ENCODE measurements at places on chromosomes 2 and 18. TPM values are rescaled to one million over a fixed set of nuclear protein-coding genes. Genes with fewer than 3 reads are reported as not detected.

- peak; percentile 51 for DNase-seq
Observed at GRCh38 chr2:232633413-232634205, at the start of gene EFHD1. EFHD1 (plus strand) TSS chr2:232633604; CDS start chr2:232633705, 101 bp downstream.

GRCh38 chr2:184053326-184053725, 545.0 kb upstream of the ZNF804A start:
- DNase-seq: peak; percentile 34

DNA sequence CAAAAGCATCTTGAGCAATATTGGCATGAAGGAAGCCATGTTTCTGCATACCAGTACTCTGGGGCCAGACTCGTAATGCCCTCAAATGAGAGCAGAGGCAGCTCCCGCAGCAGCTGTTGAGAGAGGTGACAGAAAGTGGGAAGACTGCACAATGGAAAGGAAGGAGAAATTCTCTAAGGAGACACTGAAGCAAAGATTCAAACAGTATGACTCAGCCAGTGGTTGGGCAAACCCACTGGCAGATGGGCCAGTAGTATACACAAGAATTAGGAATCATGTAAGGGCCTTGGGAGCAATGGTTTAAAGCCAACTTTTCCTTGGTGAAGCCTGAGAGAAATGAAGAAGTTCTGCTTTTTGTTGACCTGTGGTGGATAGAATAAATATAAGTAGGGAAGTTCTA, 2092.7 kb upstream of the PIK3C3 start:
- no peak for DNase-seq

GRCh38 chr18:3867864-3868311, 417.9 kb downstream of the TGIF1 start:
- DNase-seq: no peak

DNA sequence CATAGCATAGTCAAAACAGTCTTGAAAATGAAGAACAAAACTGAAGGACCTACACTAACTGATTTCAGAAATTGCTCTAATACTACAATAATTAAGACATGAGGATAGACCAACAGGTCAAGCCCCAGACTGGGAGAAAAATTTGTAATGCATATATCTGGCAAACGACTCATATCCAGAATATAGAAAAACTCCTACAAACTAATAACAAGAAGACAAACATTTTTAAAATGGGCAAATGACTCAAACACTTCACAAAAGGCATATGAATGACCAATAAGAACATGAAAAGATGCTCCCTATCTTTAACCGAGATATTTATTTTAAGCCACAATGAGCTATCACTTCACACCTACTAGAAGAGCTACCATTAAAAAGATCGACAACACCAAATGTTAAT, 14.2 kb downstream of the TGFBRAP1 start:
- DNase-seq: no peak

DNA sequence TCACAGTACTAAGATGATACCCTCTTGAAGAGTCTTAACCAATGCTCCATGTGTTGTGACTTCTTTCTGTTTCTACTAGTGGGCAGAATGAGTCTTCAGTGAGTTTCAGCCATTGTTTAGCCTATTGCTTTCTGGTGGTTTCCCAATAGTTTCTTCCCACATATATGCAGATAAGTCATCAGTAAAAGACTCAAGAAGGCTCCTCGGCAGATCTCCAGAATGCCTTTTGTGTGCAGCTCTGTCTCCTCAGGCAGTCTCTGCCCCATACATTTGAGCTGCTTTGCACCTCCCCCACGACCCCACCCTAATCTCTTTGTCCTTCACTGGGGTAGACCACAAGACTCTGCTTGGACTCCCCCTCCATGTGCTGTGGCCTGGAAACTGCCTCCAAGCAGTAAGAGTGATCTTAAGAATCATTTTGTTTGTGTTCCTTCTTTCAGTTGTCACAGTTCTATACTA, 71.6 kb upstream of the CHRNA1 start:
- DNase-seq: peak; percentile 29

DNA sequence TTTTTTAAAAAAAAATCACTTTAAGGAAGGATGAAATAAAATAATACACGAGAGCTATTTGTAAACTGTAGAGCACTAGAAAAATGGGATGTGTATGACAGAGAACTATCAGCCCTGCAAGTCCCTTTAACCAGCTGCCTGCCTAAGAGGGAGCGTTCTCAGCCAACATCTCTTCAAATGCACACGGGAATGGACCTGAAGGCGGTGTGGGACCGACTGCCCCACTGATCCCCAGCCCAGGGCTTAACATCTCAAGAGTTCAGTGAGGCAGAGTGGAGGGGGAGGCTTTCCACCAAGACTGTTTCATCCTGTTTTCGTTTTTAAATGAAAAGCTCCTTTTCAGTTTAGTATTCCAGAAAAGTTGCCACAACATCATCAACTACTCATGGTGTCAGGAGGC, 2.2 kb downstream of the INPP4A start:
- DNase-seq: no peak

- no peak for DNase-seq
Observed at GRCh38 chr18:10420561-10421352, 33.7 kb upstream of the APCDD1 start.

DNA sequence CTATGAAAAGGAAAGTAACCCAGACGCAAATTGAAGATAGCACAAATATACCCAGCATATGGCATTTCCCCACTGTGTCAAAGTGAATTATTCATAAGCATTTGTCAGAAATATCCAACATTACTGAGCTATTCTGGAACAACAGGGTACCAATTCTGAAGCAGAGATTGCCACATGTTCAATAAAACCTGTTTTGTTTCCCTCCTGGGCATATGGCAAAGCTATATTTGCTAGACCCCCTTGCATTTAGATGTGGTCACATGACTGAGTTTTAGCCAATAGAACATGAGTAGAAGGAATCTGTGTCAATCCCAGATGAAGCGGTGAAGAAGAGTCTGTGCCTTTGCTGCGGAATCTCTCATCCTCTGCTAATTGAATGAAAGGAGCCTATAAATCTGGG, 296.4 kb upstream of the DLGAP1 start:
- DNase-seq: no peak

DNA sequence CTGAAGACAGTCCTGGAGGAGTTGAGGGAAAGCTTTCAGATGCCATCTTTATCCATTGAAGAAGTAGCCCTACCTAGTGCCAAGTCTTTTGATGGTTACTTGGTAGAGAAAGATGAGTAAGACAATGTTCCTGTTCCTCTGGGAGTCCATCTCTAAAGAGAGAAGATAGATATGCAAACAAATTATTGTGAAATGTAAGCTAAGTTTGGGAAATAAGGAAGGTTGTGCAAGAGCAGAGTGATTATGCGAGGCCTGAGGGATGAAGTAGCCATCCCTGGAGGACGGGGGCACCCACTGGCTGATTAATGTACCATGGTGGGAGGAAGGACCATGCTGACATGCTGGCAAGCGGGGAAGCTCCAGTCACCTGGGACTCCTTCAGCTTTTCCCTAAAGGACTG, 994 bp upstream of the DTNA start:
- DNase-seq: no peak

GRCh38 chr2:727071-727470, 49.9 kb upstream of the TMEM18 start:
- DNase-seq: no peak

Gene STK17B
- 10.8 TPM for total RNA-seq

Gene DSG3
- total RNA-seq: 0.13 TPM

Gene ALPP
- 47.5 TPM for total RNA-seq

All from PC-9 (cell line).